8988T (cell line): ENCODE measurements at places on chromosomes 7 and 10.
A peak's percentile ranks its signal among the peaks of the same experiment; 100 is the strongest.

- DNase-seq, result no peak
Measured at GRCh38 chr10:56943221-56943755, 582.2 kb upstream of the ZWINT start.

GRCh38 chr10:111295788-111296187, 219.0 kb downstream of the ADRA2A start:
- DNase-seq, result no peak

- DNase-seq, result no peak
Measured at GRCh38 chr7:15801041-15801440, 114.6 kb upstream of the MEOX2 start.

GRCh38 chr7:69610374-69611084, 12.3 kb downstream of the AUTS2 start:
- DNase-seq, result no peak

GRCh38 chr10:28778524-28778923, 101.2 kb downstream of the BAMBI start:
- DNase-seq, result no peak

GRCh38 chr10:21530641-21531040, 3.4 kb upstream of the MLLT10 start:
- no peak for DNase-seq

DNA sequence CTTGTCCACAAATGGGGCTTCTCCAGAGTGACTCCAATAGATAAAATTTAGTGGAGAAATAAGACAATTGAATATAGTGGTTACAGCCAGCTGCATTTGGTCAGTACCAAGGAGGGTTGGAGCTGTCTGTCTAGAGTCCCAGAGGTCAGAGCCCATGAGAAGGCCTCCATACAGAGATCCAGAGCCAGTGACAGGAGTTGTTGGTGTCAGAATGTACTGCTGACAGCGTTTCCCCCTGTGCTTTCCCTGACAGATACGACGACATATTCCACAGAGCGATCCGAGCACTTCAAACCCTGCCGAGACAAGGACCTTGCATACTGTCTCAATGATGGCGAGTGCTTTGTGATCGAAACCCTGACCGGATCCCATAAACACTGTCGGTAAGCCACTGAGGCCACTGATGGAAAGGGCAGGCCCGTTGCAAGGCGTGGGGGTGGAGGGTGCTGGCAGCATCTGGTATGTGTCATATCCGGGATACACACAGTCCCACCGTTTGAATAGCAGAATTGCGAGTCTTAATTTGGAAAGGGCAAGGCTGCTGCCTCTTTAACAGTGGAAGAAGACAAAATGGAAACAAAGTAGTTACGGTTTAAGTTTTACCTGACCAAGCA, 483.6 kb downstream of the NRG3 start:
- no peak for DNase-seq

DNA sequence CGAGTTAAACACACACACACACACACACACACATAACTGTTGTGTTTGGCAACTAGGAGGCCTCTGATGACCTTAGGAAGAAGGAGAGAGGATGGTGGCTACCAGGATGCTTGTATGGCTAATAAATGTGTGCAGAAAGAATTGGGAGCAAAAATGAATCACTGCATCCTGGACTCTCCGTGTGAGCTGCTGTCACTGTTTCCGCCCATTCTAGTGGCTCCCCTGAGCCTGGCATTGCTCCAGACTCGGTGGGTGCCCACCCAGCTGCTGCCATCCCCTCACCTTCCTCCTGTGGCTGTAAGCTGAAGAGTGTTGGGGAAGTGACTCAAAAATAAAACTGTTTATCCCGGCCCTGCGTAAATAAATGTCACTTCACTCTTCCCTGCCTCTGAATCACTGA, 149.5 kb upstream of the MINDY3 start:
- DNase-seq, result no peak

GRCh38 chr7:151032936-151033863, 5.0 kb downstream of the ABCB8 start:
- peak; percentile 71 for DNase-seq
